Activated T-cell treated with anti-CD3 and anti-CD28 coated beads for 48 hours (primary cell): ENCODE measurements at places on chromosomes 3 and 15.

GRCh38 chr15:80836223-80836622, 57.1 kb downstream of the CEMIP start:
- DNase-seq, result no peak

DNA sequence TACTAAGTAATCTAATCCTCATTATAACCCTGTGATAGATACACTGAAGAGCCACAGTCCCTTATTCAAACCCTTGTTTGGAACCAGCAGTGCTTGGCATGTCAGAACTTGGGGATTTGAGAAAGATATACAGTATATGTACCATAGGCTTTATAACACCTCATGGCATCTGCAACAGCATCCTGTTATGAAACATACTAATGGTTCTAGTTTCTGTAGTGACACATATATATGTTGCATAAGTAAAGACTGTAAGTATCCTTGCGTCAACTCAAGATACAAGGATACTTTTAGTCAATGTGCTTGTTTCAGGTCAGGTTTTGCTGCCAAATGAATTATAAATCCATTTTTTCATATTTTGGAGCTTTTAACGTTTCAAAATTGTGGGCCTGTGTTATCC, 58.5 kb downstream of the CCNL1 start:
- no peak for DNase-seq

DNA sequence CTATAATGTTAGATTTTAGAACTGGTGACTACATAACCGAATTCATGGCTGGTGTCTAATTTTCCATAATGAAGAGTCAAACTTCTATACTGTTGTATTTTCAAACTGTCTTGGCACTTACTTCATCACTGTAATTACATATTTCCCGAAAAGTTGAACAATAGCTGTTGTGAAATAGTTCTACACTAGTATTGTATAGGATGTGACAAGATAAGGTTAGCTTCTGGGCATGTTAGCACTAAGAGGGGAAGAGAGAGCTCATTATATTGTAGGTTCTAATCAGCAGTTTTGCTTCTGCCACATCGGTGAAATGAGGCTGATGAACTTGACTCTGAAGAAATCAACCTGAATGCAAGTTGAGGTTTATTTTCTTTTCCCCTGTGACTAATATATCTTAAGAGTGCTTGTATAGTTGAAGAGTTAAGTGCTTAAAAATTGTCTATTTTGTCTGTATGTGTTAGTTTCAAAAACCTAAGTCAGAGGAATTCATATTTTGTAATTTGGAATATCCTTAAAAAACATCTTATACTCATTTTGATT, 8.9 kb downstream of the GYG1 start:
- no peak for DNase-seq

GRCh38 chr3:183491923-183492848, 63.3 kb downstream of the KLHL6 start:
- DNase-seq, result no peak

- DNase-seq, result no peak
Observed at GRCh38 chr3:76203578-76203977, 418.2 kb upstream of the ZNF717 start.

GRCh38 chr3:152738656-152739055, 96.3 kb upstream of the P2RY1 start:
- DNase-seq, result no peak

DNA sequence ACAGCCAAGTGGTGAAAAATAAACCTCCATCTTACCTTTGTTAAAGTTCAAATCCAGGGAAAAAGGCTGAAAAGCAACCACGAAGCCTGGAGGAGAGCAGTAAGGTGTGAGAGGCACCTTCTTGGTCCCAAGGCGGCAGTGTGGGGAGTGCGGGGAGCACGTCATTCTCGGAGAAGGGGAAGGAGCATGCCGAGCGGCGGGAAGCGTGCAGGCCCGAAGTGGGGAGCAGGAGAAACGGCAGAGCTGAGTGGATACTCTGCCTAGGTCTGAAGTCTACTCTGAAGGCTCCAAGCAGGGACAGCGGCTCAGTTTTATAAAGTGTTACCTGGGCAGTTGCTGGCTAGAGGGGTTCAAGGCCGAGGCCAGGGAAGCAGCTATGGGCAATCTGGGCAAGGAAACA, 96.9 kb downstream of the RYK start:
- DNase-seq, result no peak
